ENCODE measurements at places on chromosomes 3 and 15.

DNA sequence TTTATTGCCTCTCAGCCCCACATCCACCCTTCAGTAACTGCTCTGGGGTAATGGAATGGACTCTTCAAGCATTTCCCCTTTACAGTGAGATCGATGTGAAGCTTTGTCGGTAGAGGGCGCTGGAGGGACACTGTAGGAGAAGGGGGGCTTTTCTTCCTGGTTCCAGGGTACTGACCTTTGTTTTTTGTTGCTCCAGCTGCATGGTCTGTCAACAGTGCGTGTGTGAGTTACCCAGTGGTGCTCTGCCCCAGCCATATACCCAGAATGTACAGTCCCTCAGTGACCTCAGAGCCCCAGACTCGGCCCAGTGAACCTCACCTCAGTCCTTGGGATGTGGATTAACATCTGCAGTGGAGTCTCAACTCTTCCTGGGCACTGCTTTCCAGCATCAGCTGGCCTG, 180.3 kb upstream of the TSC22D2 start:
- DNase-seq = no peak

- DNase-seq = no peak
These were observed 1.6 kb upstream of the ABHD6 start for GRCh38 chr3:58235970-58236369.

- no peak for DNase-seq
These were observed 112.5 kb downstream of the FOXB1 start for GRCh38 chr15:60116456-60117089.

DNA sequence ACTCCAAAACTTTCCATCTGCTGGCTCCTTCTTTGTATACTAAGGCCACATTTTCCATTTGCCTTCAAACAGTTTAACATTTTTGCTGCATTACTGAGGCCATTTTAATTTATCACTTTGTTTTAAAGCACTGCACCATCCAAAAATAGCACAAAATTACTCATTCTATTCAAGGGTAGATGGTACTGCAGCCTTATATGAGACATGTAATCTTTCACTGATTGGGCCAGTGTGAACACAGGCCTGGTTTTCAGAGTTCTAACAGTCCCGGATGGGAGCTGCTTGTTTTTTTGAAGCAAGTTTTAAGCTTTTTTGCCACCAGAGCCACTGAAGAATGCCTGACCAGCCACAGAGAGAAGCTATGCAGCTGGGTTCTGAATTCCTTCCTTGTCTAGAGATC, 172.3 kb upstream of the TSC22D2 start:
- DNase-seq = peak; percentile 68

GRCh38 chr3:187849016-187849654, 103.9 kb upstream of the BCL6 start:
- DNase-seq = no peak

- DNase-seq = no peak
These were observed 245.0 kb downstream of the NTRK3 start for GRCh38 chr15:88011533-88011932.

DNA sequence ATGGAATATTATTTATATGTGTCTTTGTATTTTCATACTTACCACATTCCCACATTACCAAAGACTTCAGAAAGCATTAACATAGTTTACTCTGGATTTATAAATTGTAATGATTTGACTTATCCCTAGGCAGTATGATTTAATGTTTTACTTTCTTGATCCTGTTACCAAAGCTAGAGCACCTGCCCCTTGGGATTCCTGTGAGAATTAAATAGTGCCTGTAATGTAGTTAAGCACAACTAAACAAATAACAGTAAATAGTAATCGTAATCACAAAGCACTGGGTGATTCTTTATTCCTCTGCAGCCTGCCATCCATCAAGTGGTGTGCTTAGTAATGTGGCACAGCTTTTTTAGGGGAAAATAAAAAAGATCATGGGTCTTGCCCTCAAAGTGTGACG, 39.1 kb downstream of the ATP2C1 start:
- DNase-seq = no peak

DNA sequence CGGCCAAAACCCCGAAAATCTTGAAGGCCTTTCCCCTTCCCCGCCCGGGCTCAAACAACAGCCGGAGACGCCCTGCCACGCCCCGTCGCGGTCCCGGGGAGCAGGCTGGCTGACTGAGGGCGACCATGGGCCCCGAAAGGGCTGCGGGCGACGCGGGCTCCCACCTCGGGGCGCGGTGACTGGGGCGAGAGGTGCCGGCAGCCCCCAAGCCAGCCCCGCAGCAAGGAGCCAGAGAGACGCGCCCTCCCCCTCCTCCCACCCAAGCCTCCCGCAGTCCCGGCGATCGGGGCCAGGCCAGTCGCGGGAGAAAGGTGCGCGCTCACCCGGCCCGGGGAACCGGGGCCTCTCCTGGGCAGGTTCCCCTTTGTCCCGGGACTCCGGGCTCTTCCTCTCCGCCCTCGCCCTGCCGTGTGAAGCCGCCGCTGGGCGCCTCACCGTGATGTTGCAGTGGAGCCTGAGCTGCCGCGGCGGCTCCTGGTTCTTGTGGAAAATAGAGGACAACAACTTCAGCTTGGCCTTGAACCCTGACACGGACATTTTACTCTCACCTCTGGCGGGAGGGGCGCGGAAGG, 30.6 kb upstream of the ZSCAN2 start:
- no peak for DNase-seq

GRCh38 chr3:129558772-129559564, 16.0 kb downstream of the H1-8 start:
- peak; percentile 43 for DNase-seq

DNA sequence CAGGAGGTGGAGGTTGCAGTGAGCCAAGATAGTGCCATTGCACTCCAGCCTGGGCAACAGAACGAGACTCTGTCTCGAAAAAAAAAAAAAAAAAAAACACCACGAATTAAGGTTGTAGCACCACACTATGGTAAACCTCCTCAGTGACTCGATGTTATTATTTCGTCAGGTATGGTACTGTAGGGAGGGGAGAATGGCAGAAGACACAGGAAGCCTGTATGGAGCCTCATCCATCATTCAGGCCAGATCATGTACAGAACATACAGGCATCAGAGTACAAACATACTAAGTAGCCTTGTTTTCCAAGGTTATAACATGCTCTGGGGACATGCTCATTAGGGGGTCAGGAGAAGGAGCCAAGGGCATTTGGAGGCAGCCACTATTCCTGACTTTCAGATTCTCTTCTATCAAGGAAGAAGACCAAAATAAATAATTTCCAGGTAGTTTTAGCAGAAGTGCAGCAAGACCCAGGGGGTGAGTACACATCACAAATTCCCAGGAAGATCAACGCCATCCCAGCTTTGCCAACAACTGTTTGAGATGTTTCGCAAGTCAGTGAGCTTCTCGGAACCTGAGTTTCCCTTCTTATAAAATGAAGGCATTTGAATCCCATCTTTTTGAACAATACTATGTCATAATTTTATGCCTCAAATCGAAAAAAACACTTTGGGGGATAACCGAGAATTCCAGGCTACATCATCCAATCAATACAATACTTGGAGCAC, 79.8 kb downstream of the FOXP1 start:
- DNase-seq = peak; percentile 57

- peak; percentile 54 for DNase-seq
These were observed 144.4 kb upstream of the IGF1R start for GRCh38 chr15:98503970-98504369.

DNA sequence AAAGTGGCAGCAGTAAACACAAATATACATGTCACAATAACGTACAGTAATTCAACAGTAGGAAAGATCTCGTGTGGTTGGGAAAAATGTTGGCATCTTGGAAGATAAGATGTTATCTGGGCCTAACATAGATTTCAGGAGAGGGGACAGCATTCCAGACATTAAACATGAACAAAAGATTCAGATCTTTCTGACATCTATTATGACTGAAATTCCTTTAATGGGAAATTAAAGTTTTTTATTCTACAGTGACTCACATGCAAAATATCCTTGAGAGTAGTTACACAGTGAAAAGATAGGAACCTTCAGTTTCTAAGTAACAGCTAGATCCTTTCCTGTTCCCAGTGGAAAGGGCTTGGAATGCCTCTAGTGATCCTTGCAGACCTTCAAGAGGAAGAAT, 9.2 kb downstream of the NDUFB5 start:
- no peak for DNase-seq

- DNase-seq = no peak
These were observed 359.6 kb upstream of the NECTIN3 start for GRCh38 chr3:110711851-110712516.

DNA sequence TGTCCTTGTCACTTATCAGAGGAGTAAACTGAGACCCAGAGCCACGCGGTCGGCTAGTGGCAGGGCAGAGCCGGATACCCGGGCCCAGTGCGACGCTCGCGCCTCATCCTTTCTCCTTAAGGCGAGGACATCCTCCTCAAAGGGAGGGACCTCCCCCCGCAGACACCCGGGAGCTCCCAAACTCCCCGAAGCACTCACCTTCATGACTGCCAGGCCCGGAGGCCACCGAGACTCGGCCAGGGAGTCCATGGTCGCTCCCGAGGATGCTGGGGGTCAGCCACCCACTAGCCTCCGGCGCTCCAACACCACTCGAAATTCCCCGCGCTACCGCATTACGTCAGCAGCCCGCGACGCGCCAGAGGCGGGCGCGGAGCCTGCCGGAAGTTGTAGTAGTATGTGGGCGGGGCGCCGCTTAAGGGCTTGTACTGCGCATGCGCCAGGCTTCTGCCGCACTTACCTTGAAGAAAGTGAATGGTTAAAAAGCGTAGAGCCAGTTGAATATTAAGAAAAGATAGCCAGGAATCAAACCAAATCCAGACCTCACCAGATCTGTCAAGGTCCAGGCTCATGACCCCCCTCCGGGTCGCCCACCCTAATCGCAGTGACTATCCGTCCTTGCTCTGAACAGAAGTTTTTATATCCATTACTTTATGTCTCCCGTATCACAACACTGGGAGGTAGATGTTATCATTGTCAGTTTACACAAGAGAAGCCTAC, at the start of gene RAD18:
Gene RAD18 (minus strand): TSS at position 336 of the 717 bp plus-strand sequence. CDS start 87 bp downstream, at position 249.
- DNase-seq = peak; percentile 57

DNA sequence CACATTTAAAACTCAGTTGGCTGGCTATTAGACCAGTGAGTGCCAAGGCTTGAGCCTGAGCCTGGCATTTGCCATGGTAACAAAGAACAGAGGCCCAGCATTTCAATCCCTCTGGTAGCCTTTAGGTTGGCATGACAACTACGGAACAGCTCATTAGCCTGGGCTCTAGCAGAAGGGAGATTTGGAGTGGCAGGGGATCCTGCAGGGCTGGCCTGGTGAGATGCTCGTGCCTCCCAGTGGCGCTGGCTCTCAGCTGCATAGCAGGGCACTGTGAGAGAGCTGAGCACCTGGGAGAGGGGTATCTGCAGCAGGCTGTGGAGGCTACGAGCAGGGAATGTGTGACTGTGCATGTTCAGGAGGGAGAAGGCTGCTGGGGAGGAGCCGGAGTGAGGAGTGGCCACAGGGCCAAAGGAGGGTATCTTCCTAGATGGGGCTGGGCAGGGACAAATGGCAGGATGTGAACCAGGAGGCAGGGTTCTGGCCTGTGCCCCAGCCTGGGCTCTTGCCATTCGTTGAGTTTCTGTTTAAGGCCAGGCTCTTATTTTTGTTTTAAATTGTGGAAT, 5.6 kb upstream of the ABTB1 start:
- DNase-seq = no peak

DNA sequence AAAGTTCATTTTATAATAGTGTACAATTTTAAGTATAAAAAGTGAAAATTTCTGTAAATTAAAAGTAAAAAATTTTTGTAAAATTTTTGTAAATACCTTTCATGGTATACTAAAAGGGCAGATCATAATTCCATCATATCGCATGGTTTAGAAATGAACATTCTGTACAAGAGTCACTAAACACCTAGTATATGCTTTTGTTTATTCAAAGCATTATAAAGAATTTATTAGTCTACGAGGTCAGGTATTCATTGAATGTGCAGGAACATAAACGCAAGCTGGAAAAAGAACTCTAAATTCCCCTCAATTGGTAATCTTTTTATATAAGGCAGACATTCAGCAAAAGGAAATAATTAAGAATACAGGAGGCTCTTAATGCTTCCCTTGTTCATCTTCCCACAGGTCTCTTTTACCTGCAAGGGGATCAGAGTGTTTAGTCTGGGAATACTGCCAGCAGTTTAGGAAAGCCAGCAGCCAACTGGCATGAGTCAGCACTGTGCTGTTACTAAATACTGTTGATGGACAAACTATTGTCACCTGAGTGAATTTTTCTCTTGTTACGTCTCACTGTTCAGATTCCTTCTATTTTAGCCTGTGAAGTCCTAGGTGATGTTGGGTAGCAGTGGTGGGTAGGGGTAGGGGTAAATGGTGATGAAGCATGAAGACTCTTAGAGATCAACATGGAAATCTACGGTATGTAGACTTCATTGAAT, 70.1 kb downstream of the UQCC5 start:
- no peak for DNase-seq

DNA sequence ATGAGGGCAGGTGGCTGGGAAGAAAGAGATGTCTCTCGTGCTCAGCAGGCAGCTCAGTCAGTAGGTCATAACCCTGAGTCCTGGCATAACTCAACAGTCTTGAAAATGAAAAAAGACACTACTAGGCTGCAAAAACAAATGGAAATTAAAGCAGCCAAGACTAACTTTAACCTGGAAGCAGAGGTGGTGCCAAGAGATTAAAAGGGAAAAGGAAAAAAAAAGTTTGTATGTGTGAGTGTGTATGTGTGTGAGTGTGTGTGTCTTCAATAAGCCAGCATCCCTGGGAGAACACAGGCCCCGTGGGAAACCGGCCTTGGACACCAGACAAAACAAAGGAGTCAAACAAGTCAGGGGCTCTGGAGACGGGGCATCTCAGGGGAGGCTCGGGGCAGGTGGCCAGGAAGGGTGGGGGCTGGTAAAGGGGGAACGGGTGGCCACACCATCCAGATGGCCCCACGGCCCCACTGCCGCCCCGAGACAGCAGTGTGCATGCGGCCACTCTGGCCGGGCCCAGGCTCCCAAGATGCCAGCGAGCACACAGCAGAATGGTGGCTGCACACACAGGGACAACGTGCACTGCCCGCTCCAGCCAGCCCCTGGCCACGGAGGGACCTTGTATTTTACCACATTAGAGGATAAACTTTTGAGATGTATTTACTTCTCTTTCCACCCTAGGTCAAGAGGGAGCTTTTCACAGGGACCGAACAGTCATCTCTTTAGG, 23.8 kb downstream of the CYFIP1 start:
- DNase-seq = no peak

GRCh38 chr3:13087320-13087990, 14.2 kb upstream of the IQSEC1 start:
- no peak for DNase-seq

GRCh38 chr15:69860921-69861320, 236.8 kb downstream of the TLE3 start:
- no peak for DNase-seq
